ENCODE measurements at places on chromosomes 4 and X.
A peak's percentile ranks its signal among the peaks of the same experiment; 100 is the strongest.

DNA sequence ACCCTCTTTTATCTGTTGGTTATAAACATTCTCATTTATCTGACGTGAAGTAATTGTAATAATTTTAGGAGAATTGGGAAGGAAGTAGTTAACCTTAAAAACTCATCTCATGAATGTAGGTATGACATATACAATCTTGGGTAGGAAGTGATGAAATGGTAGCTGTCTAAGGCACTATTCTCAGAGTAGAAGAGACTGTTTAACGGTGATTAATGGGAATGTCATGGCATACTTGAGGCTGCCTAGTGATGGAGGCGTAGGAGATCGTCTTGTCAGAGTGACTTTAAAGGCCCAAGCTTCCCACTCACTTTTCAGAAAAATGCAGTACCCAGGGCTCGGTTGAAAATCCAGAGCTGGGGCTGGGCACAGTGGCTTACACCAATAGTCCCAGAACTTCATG lies 19.4 kb upstream of the AGA start:
- no peak for DNase-seq

DNA sequence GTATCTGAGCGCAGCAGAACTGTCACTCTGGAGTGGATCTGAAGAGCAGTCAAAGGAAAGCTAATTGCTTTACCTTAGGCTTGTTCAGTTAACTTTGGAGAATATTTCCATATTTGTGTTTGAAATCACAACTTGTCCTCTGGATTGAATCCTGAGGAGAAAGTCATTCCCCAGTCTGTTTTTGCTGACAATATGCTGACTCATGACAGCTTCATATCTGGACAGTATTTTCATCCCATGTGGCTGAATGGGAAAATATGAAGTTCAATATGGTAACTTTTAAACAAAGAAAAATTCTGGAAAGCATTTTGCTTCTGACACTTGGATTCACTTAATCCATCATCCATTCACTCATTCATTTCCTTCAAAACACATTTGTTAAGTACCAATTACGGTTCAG lies 46.3 kb upstream of the MAGEC3 start:
- no peak for DNase-seq

- no peak for DNase-seq
These were observed 1685.9 kb upstream of the TENM3 start for GRCh38 chr4:180557348-180557747.

DNA sequence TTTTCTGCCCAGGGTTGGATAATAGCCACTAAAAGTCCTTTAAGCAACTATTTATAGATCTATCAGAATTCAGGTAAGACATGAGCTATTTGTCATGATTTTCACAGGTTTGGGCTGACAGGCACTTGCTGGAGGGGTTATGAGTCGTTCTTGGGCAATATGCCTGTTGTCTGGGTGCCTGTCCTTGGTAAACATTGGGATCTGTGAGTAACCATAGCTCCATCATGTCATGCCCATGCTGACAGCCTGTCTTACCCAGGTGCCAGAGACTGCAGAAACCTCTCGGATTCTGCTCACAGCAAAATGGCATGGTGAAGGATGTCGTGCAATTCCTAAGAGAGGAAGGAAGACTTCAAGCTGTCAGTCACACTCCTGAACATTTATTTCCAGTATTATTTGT lies 116.0 kb upstream of the PUDP start:
- DNase-seq, result no peak

- DNase-seq, result no peak
These were observed 3.6 kb upstream of the KLHL2 start for GRCh38 chr4:165203541-165204461.

DNA sequence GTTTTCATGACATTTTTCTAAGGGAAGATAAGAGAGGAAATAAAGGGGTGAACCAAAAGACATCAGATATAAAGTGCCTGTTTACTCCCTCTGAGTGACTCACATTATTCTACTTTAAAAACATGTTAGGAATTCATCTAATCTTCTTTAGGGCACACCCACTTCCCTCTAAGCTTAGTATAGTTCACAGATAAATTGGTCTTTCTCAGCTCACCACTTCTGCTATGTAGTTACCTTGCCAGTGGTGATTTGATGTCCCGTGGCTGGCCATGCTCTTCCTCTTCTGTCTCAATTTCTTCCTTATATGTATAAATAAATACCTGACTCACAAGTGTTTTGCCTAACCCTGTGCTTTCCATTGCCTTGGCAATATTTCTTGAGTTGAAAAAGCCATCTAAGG lies 96.8 kb downstream of the PDLIM5 start:
- DNase-seq, result no peak

- DNase-seq, result no peak
These were observed 29.5 kb downstream of the ANTXR2 start for GRCh38 chr4:80043541-80043940.

DNA sequence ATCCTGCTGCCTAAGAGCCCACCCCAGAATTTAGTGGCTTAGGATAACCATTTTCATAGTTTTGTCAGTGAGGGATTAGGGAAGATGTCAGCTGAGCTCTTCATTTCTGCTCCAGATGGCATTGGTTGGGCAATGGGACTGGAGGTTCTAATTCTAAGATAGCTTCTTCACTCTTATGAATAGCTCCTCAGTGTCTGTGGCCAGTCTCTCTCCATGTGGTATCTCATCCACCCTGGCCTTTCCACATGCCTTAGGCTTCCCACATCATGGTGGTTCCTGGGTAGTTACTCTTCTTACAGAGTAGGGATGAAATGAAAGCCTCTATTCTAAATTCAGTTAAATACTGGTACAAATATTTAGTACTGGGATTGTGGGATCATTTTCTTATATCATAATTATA lies 31.3 kb downstream of the REPS2 start:
- no peak for DNase-seq

DNA sequence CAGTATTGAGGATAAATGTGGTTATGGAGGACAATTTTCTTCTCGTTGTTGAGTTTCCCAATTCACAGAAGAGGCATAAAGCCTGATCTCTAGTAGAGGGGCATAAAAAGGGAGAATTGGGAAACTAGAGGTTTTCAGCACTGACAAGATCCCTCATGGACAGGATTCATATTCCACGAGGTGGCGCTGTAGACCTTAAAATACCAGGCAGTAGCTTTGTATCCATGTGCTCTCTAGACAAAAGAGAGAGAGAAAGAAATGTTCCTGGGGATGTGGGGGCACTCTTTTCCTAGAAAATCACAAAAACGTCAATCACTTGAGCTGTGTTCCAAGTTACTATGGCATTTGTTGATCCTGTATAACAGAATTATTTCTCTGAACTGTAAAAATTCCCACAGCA lies 128.3 kb downstream of the MAGEE1 start:
- DNase-seq, result peak; percentile 44

GRCh38 chr4:180727478-180727877 lies 1515.7 kb upstream of the TENM3 start:
- DNase-seq, result no peak

DNA sequence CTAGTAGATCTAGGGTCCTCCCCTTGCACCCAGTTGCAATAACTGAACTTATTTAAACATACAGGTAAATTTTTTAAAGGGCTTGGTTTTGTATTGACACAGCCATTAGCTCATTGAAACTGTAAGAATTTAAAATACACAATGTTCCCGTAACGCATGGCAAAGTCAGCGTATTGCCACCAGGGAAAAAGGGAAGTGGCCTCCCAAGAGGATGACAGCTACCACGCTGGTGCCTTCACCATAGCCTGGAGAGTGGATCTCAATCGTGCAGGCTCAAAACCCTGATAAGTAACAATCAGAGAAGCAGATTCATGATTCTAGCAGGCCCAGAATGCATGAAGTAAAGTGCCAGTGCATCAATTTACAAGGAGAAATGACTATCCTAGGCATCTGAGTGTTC lies 49.4 kb upstream of the RELL1 start:
- DNase-seq, result no peak

GRCh38 chr4:110155654-110156053 lies 42.8 kb downstream of the ELOVL6 start:
- no peak for DNase-seq

GRCh38 chr4:8904666-8905065 lies 33.0 kb upstream of the HMX1 start:
- DNase-seq, result no peak

DNA sequence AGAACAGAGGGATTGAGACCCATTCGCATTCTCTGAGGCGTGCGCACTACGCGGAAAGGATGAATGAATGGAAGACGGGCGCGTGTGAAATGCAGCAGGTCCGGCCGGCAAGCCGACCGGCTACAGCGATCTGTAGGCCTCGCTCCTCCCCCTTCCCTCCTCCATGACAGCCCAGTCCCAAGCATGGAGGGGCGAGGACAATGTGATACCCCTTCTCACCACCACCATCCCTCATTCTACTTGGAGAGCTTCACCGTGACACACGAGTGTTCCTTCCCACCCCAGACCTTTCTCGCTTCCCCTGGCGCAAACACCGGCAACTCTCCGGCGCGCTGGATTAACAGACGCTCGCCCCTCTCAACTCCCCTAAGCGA lies 815 bp downstream of the EIF4E start:
- peak; percentile 88 for DNase-seq

DNA sequence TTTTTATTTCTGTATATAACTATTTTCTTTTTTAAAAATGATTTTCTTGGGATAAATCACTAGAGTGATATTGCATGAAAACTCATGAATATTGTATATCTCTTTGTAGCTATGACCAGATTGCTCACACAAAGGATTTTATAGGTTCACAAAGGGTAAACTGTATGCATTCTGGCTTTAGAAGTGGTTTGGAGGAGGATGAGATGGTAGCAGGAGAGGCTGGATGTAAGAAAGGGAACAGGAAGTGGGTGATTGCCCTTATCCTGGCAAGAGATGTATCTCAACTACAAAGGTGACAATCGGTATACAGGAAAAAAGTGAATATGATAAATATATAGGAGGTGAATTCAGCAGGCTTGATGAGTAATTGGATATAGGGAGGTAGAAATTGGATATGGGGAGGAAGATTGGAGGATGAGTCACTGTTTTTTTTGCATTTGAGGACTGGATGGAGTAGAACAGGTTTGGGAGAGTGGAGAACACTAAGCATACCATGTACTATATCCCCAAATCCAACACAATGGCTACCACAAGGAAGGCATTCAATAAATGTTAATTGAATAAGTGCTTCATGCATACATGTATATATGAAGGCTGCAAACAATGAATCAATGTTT lies 9.9 kb downstream of the FGG start:
- no peak for DNase-seq

DNA sequence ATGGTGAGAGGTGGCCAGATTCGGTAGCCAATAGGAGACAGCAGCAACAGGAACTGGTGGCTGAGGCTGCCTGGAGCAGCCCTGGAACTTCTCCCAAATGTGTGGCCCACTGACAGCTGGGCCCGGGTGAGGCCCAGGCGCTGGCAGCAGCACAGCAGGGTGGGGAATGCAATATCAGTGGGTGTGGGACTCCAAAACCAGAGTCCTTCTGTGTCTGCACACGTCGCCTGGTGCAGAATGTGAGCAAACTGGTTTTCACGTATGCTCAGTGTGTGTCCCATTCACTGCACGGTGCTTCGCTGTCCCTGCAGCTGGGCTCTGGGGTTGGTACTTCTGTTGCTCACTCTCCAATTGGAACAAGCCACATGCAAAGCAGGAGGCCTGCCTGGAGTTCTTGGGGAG lies 14.4 kb upstream of the CENPU start:
- DNase-seq, result no peak

- DNase-seq, result peak; percentile 12
These were observed 518.0 kb downstream of the TMA16 start for GRCh38 chr4:164012396-164013027.

- DNase-seq, result no peak
These were observed 1.4 kb downstream of the COQ2 start for GRCh38 chr4:83283181-83283580.

GRCh38 chrX:9907645-9908387 lies 59.3 kb upstream of the CLDN34 start:
- DNase-seq, result peak; percentile 11

- no peak for DNase-seq
These were observed 81.5 kb downstream of the NHS start for GRCh38 chrX:17456526-17456925.

GRCh38 chrX:112527903-112528302 lies 151.8 kb downstream of the LHFPL1 start:
- no peak for DNase-seq

DNA sequence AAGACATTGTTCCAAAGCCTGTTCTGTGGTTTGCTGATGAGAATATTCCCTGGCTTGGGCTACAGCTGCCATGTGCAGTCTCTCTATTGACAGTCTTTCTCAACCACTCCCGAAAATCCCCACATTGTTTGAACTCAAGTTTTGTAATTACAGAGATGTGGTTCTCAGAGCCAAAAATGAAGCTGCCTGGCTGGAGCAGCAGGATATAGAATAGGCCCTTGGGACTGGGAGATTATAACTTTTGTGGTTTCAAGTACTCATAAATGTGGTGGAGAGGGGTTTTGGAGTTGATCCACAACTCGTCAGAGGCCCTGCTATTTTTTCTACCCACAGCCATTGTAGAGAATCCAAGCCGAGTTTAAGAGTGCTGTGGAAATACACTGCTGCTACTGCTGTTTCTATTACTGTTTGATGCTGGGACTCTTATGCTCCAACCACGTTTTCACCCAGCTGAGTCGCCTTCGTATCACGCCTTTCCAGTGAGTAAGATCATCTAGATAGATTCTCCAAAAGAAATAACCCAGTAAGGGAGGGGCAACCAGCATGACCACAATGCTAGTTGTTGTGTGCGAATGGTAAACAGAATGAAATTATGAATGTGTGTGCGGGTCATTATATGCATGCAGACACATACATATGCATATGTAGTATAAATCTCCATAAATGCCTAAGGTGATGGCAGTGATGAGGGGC lies 57.1 kb upstream of the ATXN3L start:
- peak; percentile 10 for DNase-seq

GRCh38 chrX:3371163-3371562 lies 24.7 kb upstream of the MXRA5 start:
- DNase-seq, result no peak

DNA sequence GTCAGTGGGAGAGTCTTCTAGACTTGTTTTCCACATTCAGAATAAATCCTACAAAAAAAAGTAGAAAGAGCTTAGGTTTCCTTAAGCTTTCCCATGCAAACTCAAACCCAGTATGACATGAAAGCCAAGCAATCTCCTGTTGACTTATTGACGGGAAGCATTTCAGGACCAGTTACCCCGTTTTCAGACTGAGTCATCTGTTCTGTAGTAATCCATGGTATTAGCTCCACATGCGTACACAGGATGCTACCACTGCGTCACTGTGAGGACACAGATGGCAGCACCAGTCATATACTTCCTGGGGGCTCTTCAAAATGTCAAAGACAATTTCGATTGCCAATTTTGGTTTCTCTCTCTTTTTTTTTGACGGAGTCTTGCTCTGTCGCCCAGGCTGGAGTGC lies 224.9 kb upstream of the MAD2L1 start:
- no peak for DNase-seq

DNA sequence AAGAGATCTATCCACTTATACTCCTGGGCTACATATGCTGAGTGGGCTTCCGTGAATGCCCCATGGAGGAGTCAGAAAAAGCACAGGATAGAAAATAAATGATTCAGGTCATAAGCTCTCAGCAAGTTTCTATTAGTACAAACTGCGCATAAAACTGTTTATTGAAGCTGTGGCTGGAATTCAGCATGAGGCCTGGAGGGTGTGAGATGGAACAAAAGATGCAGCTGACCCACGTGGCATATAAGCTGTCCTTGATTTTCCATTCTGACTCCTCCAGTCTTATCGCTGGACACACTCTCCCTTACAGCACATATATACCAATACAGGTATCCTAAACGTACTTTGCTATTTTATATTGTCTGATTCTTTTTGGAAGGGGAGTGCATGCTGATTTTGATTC lies 17.9 kb downstream of the GRXCR1 start:
- DNase-seq, result no peak

GRCh38 chrX:44261286-44261685 lies 82.2 kb downstream of the EFHC2 start:
- no peak for DNase-seq

- DNase-seq, result peak; percentile 33
These were observed 163.6 kb downstream of the ZNF674 start for GRCh38 chrX:46381630-46382029.

GRCh38 chr4:76800902-76801301 lies 97.0 kb downstream of the SOWAHB start:
- DNase-seq, result peak; percentile 2
